AG08396 (cell line): ENCODE measurements at places on chromosomes 4 and X.

DNA sequence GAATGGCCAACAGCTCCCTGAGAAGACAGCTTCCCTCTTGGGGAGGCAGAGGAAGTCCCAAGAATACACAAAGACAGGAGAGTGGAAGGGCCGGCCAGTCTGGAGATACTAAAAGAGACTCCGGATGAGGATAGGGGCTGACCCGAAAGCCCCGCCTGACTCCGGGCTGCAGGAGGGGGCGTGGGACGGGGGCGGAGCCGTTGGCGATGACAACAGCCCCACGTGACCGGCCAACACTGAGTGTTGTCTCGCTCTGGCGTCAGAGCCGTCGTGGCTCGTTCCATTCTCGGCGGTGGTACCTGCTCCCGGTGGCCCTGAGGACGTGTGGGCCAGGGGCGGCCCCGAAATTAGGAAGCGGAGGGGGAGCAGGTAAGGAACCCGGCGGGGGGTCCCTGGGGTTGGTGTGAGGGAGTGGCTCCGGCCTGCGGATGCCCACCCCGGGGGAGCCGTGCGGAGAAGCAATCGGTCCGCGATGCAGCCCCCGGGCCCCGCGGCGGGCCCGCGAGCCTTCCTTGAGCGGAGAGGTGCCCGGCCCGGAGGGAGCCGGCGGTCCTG, at the start of gene BEX4:
TSS of gene BEX4 (plus strand) at position 239 of the 555 bp plus-strand sequence. CDS start 1,046 bp downstream, outside the sequence.
- DNase-seq: peak; percentile 75

DNA sequence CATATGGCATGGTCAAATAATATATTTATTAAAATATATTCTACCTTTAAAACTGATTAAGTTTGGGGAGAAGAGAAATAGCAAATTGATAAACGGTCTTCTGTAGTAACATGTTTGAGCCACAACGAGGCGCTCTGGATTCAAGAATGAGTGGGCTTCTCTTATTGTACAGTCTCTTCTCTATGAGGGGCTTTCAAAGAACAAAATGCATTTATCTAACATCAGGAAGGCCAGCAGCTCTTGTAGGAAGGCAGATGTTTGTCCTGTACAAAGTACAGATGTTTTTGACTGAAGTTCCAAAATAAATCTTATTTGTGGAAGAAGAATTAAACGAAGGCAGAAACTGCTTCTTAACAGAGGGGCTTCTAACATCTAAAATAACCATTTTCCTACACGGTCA, 153.6 kb downstream of the RASL11B start:
- DNase-seq: no peak

DNA sequence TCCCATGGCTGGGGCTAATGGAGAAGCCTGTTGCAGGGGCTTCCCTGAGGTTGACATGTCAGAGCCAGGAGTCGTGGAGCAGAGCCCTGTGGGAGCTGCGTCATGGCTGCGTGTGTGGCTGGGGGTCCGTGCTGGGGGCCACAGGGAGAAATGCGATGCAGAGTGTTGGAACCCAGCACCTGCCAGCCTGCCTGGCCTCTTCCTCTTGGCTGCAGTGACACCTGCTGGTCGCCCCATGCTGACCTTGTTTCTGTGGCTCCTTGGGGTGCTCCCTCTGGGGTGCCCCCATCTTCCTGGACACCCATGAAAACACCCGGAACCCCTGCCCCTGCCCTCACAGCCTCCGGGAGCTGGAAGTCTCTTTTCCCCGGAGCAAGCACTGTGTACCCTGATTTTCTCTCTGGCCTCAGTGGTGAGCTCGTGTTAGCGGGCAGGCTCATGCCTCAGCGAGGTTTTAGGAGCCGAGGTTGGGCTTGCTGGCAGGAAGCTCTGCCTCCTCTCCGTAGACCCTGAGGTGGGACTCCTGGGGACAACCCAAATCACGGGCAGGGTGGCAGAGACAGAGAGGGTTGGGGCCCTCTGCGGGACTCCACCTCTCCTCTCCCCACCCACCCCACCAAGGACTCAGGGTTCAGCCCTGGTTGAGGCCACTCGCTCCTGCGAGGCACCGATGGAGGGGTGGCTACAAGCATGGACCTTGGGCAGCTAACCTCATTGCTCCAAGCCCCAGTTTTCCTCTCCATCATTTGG, 103.7 kb downstream of the SORCS2 start:
- DNase-seq: peak; percentile 75

GRCh38 chr4:125642645-125643044, 327.9 kb downstream of the FAT4 start:
- DNase-seq: no peak

- no peak for DNase-seq
Observed at GRCh38 chr4:37922328-37922727, 31.4 kb downstream of the TBC1D1 start.
